ENCODE measurements at places on chromosomes 2 and 18.

DNA sequence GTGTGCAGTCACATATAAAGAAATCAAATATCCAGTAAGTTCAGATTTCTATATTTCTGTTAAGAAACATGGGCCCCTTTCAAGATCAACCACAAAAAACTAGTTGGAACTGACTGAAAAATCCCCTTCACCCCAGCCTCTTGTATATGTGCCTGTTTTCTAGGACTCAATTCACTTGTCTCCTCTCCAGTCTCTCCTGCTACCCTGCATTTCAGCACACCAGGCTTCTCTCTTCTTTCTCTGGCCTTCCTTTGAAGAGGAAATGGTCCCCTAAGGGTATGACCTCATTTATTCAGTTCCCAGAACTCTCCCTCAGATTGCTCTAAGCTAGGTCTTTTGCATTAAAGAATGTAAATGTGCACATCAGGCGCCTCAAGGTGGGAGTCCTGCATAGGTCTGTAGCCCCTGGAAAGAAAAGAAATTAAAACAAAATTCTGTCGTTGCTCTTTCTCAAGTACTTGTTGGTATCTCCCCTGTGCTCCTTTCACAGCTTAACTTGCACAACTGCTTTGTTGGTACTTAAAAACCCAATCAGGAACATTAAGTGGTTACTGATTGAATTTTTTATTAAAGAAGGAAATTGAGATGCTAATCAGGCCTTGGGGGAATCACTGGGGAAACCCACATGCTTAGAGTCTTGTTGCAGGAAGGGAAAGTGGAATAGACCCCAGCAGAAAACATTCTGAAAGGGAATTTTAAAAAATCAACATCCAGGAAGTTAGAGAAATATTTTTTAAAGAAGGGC is 278.4 kb downstream of the AGPS start:
- DNase-seq, result no peak

DNA sequence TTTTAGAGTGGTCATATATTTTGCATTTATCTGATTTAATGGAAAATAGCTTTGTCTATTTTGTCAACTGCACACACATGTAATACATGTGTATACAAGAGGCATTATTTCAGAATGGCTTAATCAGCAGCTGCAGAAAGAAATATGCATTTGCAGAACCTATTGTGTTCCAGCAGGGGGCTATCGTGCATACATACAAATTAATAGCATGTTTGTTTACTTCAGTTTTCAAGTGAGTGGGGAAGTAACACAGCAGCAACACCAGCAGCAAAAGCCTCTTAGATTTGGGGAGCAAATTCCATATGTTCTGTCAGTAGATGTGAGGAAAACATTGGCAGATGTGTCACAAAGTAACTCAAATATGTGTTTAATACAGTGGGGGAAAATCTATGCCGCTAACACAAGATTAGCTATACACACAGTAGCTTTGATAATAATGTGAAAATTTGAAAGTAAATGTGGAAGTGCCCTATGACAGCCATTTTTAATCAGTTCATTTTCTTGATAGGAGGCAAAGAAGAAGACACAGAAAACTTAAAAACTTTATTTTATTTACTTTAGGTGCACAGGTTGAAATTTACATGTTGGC is 218.1 kb downstream of the WDR7 start:
- DNase-seq, result peak; percentile 27

DNA sequence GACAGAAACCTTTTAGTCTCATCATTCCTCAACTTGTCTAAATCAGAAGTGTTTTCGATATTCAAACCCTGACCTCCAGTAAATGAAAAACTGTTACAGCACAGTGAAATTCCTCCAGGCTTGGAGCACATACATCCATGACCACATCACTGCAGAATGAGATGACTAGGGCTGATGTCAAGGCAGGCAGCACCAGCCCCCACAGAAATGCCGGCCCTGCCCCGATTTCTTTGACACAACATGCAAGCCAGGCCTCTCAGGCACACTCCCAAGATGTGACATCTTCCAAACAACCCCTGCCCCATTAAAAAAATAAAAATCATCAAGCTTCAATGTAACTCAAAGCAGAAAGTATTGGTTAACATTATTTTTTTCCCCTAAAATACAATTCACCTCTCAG is 103.3 kb downstream of the CTAGE1 start:
- no peak for DNase-seq

DNA sequence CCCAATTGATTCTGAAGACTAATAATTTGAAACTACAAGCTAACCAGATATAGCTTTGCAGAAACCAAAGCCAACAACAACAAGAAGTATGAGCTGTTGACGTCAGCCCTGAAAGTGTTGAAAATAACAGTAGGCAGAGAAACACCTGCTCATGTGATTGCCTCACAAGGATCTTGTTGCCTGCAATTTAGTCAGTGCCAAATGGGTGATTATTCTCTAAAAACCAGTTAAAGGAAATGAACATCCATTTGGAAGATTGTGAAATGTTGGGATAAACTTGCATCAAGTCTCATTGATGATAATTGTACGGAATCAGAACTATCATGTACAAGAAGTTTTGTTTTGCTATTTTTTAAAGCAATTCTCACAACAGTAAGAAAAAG is 2.8 kb downstream of the CYTIP start:
- DNase-seq, result no peak

DNA sequence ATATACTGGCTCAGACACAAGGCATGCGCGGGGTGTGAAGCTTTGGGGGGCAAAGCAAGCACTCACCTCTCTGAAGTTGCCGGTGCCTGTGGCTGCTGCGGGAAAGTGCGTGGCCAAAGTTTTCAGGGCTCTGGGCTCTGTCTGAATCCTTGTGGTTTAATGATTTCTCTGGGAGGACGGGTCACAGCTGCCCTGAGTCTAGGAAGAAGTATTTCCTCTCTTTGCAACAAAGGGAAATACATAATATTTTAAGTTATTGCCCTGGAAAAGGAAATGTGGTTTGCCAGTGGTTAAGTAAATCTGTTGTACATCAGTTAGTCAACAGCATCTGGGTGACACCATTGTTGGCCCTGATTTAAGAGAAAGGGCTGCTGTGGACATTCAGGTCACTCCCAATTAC is 56.7 kb upstream of the ZDBF2 start:
- DNase-seq, result no peak

DNA sequence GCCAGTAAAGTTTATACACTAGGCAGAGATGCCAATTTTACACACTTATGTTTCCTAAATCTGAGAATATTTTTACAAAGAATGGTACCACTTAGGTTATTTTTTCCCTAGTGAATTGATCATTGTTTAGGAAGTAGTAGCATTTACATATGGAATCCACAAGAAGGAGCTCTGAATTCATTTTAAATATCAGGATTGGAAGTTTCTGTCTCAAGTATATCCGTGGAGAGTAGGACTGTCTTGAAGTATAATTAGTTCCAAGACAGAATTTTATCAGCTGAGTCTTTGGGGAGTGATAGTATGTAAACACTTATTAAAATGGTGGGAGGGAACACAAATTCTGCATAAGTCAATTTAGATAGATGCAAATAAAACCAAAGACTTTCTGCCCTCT is 82.3 kb upstream of the FAM98A start:
- no peak for DNase-seq

DNA sequence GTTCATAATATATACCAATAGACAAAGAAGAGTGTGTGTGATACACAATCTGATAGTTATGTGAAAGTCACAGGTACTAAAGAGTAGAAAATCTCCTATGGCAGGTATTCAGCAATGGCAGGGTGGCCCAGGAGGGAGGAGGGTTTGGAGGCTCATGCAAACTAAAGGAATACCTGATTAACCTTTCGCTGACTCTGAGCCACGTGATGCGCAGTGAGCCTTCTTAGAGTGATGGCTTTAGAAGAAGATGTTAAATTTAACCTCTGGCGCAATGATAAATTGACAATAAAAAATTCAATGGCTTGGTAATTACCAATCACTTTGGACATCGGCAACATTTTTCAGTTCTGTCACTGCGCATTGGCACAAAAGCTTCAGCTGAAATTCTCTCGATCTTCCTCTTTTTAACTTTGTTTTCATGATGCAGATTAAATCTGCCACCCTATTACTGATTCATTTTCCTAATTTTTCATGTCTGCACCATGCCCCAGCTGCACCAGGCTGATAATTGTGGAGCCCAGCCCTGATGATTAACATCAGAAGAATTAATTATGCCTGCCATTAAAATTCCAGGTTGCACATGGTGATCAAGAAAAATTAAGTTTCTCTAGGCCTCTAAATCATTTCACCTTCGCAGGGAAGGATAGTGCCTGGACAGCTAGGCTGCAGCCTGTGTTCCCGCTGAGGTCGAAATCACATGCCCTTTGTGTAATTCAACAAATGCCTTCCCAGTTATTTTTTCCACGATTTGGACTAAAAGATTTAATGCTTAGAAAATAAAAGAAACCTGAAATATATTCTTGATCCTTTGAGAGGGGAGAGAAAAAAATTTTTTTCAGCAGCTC is 250.6 kb upstream of the HNRNPA3 start:
- DNase-seq, result no peak

DNA sequence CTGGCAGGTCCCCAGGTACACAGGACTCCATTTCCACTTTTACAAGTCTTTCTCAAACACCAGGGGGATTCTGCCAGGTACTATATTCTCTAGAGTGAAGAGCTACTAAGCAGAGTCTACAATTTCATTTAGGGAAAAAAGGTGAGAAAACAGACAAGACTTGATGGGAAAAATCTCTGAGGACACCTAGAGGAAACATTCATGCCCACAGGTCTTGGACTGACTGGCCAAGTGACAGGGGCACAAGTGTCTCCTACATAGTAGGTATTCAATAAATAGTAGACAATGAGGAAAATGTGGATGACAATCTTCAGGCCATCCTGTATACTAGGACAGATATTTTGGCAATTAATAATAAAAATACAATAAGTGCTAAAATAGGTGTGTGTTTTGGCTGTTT is 228.6 kb downstream of the CLIP4 start:
- DNase-seq, result no peak

DNA sequence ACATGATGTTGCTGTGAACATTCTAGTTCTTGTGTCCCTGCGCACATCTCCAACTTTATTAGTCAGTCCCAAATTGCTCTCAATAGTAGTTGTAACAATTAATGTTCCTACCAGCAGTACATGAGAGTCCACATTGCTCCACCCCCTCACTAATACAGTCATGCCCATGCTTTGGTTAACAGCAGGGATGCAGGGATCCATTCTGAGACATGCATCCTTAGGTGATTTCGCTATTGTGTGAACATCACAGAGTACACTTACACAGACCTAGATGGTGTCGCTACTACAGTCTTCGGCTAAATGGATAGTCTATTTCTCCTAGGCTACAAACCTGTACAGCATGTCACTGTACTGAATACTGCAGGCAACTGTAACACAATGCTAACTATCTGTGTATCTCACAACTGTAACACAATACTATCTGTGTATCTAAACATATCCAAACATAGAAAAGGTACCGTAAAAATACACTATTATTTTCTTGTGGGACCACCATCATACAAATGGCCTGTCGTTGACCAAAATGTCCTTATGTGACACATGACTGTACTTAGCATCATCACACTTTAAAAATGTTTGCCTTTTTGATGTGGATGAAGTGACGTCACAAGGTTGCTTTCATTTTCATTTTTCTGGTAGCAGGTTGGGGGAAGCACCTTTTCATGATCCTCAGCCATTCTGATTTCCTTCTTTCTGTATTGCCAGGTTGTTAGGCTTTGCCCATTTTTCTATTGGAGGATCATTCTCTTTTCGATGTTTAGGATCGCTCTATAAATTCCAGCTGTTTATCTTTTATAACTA is 82.9 kb upstream of the RNF152 start:
- DNase-seq, result no peak

- no peak for DNase-seq
Measured at GRCh38 chr2:137776697-137777096, 187.6 kb upstream of the HNMT start.

GRCh38 chr2:162159446-162159845 is 7.4 kb upstream of the GCG start:
- no peak for DNase-seq

- DNase-seq, result no peak
Measured at GRCh38 chr2:30417253-30417652, 29.8 kb upstream of the LCLAT1 start.

GRCh38 chr2:148282201-148282600 is 261.3 kb downstream of the MBD5 start:
- DNase-seq, result no peak

- no peak for DNase-seq
Measured at GRCh38 chr2:1744446-1745170, at the start of gene PXDN. PXDN (minus strand) TSS chr2:1744515; CDS start chr2:1744455, 60 bp downstream.

GRCh38 chr2:223460774-223461211 is 141.4 kb downstream of the SCG2 start:
- DNase-seq, result peak; percentile 35

- DNase-seq, result no peak
Measured at GRCh38 chr2:59176737-59177136, 935.6 kb upstream of the FANCL start.

DNA sequence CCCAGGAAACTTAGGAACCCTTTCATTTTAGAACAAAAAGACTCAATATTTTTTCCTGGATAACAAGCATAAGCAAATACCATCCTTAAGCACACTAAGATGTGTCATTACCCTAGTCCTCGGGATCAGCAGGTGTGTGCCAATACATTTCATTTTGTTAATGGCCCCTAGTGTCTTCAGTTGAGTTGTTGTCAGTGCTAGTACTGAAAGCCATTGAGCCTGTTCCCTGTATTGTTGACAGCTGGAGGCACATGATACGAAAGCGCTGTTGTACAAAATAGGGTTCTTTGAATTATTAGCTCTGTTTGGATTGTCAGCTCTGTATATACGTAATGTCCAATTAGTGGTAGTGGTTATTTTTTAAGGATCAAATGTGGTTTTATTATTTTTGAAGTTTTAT is 29.5 kb downstream of the VAPA start:
- DNase-seq, result no peak

GRCh38 chr18:22999212-22999611 is 66.1 kb downstream of the RBBP8 start:
- DNase-seq, result no peak

DNA sequence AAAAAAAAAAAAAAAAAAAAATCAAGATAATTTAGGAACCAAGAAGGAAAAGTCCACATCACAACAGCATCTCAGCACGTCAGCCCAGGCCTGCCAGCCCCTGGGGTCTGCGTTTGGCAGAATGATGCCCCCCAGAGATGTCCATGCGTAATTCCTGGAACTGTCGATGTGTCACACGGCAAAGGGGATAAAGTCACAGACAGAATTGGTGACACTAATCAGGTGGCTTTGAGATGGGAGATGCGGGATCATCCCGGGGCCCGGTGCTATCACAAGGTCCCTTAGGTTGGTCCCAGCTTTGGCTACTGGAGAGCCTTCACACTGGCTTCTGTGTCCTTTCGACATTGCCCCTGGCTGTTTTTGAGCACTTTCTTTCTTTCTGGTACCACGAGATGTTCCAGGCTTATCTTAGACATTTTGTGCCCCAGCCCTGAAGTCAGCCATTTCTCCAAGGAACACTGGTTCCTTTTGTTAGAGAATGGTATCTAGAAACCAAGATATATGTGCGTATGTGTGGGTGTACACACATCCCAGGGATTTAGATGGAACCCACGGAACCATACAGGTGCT is 20.7 kb downstream of the RAMP1 start:
- no peak for DNase-seq
